ENCODE measurements at places on chromosomes 2 and 18.

DNA sequence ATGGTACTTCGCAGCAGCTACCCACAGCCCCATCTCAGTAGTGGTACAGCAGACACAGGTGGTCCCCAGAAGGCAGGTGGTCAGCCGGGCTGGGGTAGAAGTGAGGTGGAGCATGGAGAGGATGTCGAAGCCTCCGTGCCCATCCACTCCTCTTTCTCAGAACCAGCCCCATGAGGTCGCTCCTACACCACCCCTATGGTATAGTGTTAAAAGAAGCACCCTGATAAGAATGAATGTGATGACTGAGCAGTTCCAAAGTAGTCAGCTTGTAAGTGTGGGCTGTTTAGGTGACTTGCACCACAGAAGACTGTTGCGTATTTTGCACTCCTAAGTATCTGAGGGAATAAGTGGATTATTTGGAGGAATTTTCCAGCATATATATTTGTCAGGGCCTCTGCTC, 111.3 kb downstream of the WDSUB1 start:
- no peak for DNase-seq

DNA sequence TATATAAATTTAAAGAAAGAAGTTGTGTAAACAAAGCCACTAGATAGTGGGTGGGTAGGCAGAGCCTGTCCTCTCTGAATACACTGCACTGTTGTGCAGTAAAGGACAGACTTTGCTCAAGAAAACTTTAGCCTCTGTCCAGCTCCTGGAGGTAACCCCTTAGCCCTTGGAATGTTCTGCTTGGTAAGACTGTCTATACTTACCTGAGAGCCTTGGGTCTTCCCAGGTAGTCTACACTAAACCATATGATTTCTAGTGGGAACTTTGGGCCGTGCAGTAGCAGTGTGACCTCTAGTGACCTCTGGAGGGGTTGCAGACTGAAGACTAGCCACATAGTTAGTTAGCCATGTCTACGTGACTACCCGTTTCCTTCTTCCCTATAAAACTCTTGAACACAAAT, 678.3 kb upstream of the NRXN1 start:
- DNase-seq, result no peak

DNA sequence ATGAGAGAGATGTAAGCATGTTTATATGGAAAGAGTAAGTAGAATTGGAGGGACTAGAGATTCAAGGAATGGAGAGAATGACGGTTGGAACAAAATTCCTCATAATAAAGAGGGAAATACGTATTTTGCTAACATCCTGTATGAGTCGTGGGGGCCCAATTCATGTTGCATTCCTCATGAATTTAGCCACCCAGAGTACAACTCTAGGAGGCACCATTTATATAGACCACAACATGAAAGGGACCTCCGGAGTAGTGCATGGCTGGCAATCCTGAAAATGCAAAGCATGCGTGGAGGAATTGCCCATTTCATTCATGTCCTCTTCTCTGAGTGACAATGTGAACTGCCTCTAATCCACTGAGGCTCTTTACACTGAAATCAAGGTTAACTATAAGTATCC, 168.2 kb downstream of the ZEB2 start:
- no peak for DNase-seq

GRCh38 chr18:60191926-60192325, 180.6 kb downstream of the MC4R start:
- no peak for DNase-seq

GRCh38 chr2:109356324-109357035, 227.5 kb downstream of the SH3RF3 start:
- no peak for DNase-seq

GRCh38 chr2:40332191-40332826, 119.6 kb downstream of the SLC8A1 start:
- no peak for DNase-seq

DNA sequence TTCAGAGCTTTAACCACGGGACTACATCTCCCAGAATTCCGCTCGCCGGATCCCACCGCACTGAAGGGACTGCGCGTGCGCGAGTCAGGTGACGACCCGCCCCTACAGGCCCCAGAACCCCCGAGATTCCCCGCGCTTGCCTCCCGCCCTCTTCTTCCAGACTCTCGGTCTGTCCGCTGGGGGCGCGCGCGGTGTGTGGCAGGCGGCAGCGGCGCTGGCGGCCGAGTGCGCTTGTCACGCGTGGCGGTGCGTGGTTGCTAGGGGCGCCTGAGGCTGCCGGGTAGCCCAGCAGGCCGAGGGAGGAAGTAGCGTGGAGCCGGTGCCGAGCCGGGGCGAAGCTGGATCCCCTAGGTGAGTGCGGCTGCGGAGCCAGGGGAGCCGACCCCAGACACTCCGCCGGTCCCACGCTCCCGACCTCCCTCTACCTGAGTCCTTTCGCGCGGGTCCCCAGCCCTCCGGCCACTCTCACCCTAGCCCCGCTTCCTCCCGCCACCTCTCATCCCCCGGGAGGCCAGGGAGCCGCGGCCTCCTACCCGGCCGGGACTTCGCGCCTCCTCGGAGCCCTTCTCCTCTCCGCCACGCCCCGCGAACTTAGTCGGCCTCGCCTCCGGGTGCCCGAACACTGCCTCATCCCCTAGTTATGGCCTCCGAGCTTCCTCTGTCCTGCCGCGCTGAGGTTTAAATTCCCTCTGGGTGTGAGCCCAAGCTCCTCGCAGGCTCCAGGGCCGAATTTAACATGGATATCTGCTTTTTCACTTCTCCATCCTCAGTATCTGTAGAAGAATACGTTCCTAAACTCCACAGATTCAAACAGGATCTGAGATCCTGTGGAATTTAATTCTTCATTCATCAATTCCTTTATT, at the start of gene TTLL4:
Gene TTLL4, plus strand, starts transcription at position 149 of the 863 bp plus-strand sequence. CDS start 26,842 bp downstream, outside the sequence.
- peak; percentile 86 for DNase-seq

DNA sequence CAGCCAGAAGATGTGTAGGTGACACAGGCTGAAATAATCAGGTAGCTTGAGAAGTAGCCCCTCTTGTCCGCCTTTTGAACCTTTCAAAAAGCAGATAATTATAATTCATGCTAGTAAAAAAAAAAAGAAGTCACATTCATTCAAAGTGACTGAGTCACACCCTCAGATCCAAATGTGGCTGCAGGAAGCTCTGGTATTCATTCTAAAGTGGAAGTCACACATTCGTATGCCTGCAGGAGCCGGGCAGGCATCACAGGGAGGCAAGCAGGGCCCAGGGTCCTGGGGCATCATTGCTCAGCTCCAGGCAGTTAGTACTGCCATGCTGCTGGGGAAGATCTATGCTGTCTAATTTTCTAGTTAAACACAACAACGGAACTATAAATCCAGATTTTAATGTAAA, 21.7 kb upstream of the RAB11FIP5 start:
- DNase-seq, result no peak

DNA sequence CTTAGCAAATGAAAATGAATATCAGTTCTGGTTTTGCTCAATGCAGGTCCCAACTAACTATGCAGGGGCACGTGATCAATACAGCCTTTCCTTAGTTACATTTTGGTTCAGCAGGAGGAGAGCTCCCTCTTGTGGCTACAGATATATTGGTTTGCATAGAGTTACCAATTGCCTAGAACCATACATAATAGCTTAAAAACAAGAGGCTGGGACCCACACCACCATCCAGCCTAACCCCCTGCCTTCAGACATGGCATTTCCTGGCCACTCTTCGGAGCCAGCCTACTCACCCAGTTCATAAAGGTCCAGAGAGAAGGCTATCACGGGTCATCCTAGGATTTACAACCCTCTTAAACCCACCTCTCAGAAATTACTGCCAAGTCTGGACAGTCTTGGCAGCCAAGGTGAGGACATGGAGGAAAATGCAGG, 10.5 kb downstream of the CCDC93 start:
- DNase-seq, result peak; percentile 19

DNA sequence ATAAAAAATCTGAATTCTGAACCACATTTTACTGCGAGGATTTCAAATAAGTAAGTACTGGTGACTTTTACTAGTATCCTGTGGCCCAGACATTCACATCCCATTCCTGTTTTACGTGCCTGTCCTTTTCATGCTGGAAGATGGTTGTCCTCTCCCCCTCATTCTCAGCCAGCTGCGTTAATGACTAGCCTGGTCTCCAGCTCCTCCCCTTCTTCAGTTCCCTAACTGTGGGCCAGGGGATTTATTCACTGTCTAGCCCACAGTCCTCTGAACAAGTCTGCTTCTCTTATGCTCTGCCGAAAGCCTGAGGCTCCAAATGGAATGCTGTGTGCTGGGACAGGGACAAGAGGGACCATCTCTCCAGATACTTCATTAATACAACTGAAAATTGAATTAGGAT, 373.9 kb downstream of the PTPRM start:
- DNase-seq, result no peak
